Stimulated activated CD4-positive, alpha-beta T cell treated with anti-CD3 and anti-CD28 coated beads, Interleukin-1b, Interleukin-23, amount 100 ng/mL, for 48 hours (primary cell): ENCODE measurements at places on chromosomes 1 and 21.

DNA sequence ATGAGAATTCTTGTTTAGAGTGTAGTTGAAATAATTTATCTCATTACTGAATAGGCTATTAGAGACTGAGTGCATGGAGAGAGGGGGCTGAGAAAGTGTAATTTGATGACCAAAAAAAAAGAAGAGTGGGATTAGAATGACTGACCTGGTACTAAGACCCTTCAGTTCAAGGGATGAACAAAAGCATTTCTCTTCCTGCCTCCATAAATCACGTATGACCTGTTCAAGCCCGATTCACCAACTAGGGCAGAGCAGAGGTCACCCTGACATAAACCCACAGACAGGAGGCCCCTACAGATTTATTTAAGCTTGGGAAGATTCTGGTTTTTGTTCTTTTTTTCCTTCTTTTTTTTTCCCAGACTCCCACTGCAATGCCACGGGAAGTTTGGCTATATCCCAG lies 123.7 kb upstream of the COP1 start:
- DNase-seq = no peak

- no peak for DNase-seq
Measured at GRCh38 chr21:28380241-28380640, 612.4 kb downstream of the LTN1 start.

GRCh38 chr21:37489553-37489952 lies 123.0 kb downstream of the DYRK1A start:
- no peak for DNase-seq

GRCh38 chr1:21349693-21350092 lies 59.4 kb upstream of the ECE1 start:
- no peak for DNase-seq

GRCh38 chr1:177451191-177451590 lies 280.4 kb downstream of the BRINP2 start:
- no peak for DNase-seq

GRCh38 chr1:34591751-34592629 lies 162.9 kb upstream of the GJB5 start:
- DNase-seq = no peak

DNA sequence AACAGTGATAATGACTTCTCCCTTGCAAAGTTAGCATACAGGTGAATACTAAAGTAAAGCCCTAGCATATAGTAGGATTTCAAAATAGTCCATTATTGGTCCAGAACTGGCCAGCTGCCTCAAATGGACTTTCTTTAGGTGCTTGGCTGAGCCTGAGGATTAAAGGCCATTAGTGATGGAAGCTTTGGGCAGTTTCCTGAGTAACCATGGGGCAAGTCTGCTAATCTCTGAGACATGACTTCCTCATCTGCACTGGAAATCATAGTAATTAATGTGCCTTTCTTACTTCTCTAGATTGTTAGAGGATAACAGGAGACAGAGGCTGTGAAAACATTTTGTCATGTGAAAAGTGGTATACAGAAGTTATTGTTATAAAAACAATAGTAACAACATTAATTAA lies 156.5 kb upstream of the UBE2U start:
- DNase-seq = no peak

DNA sequence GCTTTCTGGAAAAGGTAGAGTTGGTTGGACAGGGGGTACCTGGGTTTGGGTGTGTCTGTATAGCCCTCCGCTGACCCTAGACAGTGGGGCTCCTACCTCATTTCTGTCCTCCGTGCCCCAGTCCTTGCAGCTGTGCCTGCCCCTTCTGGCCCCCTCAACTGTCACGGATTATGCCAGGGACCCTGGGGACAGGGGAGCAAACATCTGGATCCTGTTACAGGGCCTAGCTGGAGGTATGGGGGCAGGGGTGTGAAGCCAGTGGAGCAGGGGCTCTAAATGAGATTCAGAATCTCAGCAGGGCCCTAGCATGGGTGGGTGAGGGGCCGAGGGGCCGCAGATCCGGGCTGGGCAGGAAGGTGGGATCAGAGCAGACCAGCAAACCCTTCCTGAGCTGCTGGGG lies 81.0 kb downstream of the TAS1R2 start:
- no peak for DNase-seq

DNA sequence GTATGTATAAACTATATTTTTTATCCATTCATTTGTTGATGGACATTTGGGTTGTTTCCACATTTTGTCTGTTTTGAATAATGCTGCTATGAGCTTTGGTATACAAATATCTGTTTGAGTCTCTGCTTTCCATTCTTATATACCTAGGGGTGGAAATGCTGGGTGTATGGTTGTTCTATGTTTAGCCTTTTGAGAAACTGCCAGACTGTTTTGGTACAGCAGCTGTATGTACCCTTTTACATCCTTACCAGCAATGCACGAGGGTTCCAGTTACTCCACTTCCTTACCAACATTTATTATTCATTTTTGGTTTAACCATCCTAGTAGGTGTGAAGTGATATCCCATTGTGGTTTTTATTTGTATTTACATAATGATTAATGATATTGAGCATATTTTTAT lies 13.9 kb downstream of the RASAL2 start:
- DNase-seq = no peak

DNA sequence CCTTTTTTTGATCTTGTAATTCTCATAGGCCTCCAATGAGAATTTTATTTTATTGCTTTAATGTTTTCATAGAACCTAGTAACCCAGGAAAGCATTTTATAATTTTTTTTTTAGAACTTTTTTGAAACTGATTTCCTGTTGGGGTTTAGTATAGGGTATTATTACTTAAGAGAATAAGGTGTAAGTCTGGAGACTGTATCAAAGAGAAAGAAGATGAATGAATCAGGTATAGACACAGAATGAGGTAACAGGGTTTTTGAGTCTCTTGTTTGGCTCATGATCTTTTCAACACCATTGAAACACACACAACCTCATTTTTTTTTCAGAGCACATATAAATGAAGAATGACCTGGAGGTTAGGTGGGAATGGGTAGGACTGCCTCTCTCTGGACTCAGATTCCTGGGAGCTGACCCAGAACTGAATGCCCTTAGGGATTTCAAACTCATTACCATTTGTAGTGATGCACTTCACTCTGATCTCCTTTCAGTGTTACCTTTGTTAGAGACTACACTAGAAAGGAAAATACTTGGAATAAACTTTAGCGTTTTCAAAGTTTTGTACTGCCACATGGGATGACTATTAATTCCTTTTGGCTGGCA lies 51.0 kb downstream of the EPB41 start:
- DNase-seq = no peak

- DNase-seq = no peak
Measured at GRCh38 chr1:39623053-39623452, 16.4 kb downstream of the HEYL start.

- DNase-seq = no peak
Measured at GRCh38 chr1:111420377-111420776, 7.2 kb downstream of the OVGP1 start.

DNA sequence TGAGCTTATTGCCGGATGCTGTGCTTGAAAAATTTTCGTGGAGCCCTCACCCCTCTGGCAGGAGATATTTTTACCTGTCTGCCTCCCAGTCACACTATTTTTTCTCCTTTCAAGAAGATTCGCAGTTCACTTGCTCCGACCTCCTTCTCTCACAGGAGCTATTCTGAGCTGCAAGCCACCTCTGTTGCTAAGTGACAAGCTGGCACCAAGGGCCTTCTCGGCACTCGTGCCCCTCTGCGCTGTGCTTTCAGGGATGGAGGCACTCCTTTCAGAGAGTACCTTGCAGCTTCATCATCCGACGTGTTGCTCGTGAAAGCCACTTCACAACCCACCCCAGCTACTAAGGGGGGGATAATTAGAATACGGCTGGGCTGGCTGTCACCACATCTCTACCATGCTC lies 11.6 kb downstream of the SLC6A17 start:
- DNase-seq = no peak

DNA sequence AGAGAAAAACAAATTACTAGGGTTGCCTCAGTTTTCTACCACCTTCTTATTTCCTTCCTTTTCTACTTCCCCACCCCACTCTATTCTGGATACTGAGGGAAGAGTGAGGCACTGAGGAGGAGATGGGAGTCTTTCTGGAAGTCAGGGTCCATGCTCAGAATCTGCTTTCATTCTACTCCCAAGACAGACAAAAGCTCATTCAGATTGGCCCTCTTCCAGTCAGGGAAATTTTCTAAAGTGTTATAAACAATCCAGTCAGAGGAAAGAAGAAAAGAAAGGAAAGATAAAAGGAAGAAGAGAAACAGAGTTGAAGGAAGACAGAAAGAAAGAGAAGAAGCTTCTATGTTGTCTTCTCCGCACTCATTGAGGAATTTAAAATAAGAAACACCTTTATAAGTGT lies 228.6 kb downstream of the COP1 start:
- no peak for DNase-seq

- DNase-seq = no peak
Measured at GRCh38 chr1:211236633-211237320, 22.4 kb upstream of the RCOR3 start.

- DNase-seq = peak; percentile 53
Measured at GRCh38 chr21:41374867-41375533, 13.2 kb downstream of the MX2 start.

DNA sequence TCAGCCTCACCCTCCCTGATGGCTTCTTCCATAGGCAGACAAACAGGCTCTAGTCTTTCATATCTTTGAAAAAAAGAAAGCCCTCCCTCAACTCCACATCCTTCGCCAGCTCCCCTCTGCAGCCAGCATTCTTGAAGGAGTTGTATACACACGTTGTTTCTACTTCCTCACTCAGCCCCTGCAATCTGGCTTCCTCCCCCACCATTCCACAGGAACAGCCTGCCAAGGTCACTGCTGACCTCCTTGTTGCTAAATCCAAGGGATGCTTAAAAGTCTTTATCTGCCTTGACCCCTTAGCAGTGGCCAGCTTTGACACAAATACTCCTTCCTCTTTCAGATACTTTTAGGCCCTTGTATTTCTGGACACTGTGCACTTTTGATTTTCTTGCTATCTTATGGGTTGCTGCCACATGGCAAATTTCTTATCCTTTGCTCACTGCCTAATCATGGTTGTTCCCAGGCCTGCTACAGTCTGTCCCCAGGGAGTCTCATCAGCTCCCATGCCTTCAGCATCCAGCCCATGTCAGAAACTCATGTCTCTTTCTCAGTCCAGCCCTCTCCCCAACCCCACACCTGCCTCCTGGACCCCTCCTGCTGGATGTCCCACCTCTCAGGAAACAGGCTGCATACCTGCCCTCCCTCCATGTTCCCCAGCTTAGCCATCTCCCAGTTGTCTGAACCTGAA lies 8.3 kb downstream of the FAM229A start:
- no peak for DNase-seq

DNA sequence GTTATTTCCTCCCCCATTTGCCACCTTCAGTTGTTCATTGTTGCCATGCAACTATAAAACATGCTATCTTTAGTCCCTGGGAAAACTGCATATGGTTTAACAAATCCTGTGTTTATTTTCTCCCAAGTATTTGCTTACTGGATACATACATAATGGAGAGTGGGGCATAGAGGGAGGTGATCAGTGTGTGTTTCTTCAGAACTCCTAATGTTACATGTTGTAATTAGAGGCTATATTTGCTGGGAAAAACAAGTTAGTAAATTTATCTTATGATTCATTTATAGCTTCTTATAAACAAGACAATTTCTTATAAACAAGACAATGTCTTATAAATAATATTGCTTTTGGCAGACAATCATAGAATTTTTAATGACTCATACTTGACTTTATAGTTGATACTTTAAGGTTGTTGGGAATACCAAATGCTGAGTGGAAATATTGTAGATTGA lies 7.3 kb upstream of the GIPC2 start:
- no peak for DNase-seq

DNA sequence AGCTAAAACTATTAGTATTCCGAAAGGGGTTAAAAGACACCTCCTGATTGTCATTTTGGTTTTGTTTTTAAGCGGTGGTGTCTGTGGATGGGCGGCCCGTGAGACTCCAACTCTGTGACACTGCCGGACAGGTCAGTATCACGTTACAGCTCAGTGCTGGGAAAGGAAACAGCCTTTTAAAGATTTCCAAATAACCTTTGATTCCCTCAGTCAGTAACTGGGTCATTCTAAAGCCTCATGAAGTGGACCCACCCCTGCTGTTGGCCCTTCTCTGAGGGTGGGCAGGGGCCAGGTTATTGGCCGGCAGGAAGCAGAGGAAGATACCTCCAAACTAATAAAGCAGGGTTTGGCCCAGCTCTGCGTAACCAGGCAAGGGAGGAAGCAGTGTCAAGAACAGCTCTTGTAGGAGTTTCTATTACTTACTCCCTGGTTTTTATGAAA lies 2.3 kb downstream of the RHOU start:
- DNase-seq = no peak

DNA sequence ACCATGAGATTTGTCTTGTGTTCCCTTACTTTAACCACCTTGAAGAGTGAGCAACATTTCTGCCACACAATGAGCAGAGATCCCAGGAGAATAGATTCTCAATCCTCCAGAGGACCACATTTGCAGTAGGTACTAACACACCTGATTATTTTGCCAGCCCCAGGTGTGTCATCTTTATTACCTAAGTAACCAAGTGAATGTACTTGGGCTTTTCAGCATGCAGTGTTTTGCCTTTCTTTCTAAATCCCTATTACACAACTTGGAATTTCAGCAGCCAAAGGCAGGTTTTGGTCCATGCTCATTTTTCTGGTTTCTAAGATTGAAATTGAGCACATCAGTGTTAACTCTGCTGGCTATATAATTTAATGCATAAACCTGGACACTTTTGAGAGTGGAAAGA lies 43.2 kb upstream of the ST6GALNAC5 start:
- no peak for DNase-seq

- no peak for DNase-seq
Measured at GRCh38 chr1:186443638-186444037, 17.3 kb downstream of the PDC start.

GRCh38 chr21:14741256-14741655 lies 195.1 kb upstream of the SAMSN1 start:
- no peak for DNase-seq

DNA sequence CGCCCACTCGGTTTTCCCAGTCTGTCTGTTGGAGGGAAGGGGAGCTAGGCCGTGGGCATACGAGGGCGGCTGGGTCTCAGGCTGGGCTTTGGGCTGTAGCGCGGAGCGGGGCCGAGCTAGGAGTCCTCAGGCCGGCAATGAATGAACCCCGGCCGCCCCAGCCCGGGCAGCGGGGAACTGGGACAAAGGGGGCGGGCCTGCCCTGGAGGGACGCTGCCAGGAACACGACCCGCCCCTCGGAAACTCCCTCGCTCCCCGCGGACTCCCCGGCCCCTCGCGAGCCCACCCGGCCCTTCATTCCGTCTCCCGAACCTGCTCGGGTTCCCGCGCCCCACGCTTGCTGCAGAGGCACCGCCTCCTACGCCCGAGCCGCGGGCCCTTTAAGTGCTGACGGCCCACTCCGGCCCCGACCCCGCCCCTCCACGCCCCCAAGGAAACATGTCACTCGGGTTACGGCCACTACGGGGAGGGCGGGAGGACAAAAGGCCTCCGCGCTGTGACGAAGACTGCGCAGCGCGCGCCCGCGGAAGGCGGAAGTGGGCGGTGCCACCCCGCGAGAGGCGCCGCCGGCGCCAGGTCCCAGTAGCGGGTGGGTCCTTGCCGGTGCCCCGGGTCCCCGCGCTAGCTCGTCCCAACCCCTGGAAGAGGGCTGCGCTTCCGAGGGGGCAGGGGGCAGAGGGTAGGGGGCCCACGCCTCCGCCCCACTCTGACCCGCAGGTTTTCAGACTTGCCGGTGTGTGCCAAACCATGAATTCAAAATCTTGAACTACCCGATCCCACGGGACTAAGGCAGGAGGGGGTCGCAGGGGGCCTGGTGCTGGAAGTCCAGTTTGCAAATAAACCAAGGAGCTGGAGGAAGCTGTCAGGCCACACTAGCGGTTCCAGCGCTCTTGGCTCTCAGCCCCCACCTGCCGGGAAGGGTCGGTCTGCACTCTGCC lies at the start of gene GALE:
Gene GALE (minus strand): TSS at position 355 of the 938 bp plus-strand sequence. CDS start 1,747 bp downstream, outside the sequence.
- DNase-seq = peak; percentile 96
